Stimulated activated CD8-positive, alpha-beta memory T cell treated with anti-CD3 and anti-CD28 coated beads, Interleukin-7, amount 100 ng/mL, for 24 hours (primary cell): ENCODE measurements at places on chromosomes 3 and 15.
A peak's percentile ranks its signal among the peaks of the same experiment; 100 is the strongest.

- no peak for DNase-seq
Measured at GRCh38 chr15:58530056-58530590, 98.3 kb downstream of the LIPC start.

- DNase-seq, result no peak
Measured at GRCh38 chr3:160856450-160856849, 100.4 kb downstream of the PPM1L start.

DNA sequence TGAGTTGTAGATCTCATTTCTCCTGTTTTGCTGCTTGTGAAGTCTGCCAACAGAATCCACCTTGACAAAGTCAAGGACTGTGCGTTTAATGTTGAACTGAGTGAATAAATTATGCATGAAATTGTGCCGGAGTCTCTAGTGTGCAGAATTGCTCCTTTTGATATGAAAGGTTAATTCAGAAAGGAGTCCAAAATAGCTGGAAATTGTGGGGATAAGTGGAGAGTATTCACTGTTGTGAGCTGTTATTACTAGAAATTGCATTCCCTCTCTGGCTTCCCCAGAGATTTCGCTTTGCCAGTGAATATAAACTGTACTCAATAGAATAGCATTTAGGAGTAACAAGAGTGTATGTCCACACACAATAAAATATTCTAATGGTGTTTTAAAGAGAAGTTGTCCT is 43.1 kb downstream of the SAMMSON start:
- no peak for DNase-seq

- no peak for DNase-seq
Measured at GRCh38 chr15:62618432-62618831, 424.1 kb upstream of the TPM1 start.

DNA sequence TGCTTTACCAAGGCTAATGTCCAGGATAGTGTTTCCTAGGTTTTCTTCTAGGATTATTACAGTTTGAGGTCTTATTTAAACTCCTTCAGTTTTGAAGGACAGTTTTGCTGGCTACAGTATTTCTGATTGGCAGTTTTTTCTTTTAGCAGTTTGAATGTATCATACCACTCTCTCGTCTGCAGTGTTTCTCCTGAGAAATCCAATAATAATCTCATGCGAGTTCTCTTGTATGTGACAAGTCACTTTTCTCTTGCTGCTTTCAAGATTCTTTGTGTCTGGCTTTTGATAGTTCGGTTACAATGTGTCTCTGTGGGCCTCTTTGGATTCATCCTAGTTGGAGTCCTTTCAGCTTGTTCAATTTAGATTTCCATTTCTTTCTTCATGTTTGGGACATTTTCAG is 53.0 kb upstream of the EHHADH start:
- DNase-seq, result no peak

GRCh38 chr3:28646435-28646834 is 297.8 kb upstream of the AZI2 start:
- DNase-seq, result no peak

DNA sequence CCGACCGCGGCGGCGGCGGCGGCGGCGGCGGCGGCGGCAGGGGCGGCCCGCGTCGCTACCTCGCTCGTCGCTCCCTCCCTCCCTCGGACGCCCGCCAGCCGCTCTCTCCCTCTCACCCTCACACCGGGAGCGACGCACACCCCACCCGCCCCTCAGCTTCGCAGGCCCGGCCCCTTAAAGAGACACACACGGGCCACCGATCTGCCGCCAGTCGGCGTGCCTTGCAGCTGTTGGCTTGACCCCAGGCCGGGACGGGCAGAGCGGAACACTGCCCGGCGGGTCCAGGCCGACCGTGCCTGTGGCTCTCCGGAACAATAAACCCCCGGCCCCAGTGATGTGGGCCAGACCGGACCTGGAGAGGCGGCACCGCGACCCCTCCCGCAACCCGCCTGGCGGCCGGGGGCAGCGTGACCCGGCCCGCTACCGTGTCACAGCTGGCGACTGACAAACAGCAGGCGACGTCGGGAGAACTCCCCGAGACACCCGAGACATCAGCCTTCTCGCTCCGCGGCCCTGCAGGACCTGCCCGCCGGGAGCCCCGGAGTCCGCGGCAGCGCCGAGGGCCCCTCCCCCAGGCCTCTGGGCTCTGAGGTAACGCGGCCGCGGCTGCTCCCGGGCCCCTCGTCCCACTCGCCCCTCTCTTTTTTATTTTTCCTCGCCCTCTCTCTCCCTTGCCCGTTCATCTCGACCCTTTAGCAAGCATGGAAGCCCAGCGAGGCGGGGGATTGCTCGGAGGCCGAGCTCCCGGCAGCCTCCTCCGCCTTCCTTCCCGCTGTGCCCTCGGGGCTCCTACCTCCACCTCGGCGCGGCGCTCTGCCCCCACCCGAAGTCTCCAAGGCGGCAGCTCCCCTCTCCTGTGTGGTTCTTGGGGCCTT is at the start of gene SETD2:
SETD2 (minus strand) TSS at position 107 of the 875 bp plus-strand sequence. CDS start 189 bp downstream, outside the sequence.
- peak; percentile 65 for DNase-seq

DNA sequence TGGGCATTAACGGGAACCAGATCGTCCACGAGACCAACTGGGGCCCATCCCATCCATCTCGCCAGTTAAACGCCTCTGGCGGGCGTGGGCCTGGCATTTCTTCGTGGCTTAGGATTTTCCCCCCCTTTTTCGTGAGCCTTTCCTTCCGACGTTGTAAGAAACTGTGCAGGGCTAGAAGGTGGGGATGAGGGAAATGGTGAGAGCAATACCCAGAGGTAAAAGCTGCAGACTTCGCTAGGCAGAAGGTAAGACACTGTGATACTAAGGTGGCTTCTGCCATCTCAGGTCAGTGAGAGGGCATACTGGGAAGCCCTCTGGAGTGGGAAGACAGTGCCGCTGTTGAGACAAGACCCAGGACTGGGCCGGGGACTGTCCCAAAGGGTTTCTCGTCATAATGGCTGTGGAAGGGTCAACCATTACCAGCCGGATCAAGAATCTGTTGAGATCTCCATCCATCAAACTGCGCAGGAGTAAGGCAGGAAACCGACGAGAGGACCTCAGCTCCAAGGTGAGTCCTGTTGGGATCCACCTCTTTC is 666 bp downstream of the MAPKBP1 start:
- DNase-seq, result no peak

DNA sequence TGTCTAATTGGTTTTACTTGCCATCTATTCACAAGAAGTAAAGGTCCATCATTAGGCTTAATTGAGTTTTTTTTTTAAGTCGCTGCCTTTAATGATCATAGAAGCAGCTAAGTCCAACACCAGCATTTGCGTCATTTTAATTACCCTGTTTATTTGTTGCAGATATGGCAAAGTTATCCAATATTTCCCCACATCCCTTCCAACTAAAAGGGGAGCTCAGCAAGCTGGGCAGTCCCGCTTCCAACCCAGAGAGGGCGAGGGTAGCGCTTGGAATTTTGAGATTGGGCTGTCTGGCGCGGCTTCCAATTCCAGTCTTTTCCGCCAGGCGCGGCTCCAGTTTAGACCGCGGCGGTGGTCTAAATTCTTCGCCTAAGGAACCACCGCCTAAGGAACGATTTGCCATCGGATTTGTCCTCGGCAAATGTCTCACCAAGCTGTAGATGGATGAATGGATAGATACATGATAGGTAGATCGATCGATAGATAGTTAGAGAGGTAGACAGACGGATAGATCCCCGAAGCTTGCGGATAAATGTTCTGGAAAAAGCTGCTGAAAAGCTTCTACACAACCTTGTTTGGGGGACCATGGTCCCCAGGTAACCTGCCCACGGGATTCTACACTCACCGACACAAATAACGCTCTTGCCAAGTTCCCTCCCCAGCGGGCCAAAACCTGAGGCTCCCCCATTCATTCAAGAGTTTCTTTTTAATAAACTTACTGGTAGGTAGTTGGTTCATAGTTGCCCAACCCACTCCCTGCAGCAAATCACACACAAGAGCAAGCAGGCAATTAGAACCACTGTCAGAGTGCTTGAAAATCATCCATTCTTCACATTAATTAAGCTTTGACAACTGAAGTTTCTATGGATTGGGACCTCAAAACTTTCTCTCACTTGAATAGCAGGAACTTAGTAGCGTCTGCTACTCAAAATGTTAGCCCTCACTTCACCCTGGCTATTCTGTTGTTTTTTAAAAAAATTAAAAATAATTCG is 49.1 kb downstream of the ZIC4 start:
- DNase-seq, result no peak
